ENCODE measurements at places on chromosomes 1 and 21.

GRCh38 chr1:10734962-10735544, 61.4 kb downstream of the CASZ1 start:
- no peak for DNase-seq

GRCh38 chr1:6991266-6991665, 206.0 kb downstream of the CAMTA1 start:
- DNase-seq: peak; percentile 73

- DNase-seq: no peak
Measured at GRCh38 chr21:44757731-44758130, 43.9 kb downstream of the UBE2G2 start.

- DNase-seq: no peak
Measured at GRCh38 chr1:186838380-186839040, 9.8 kb downstream of the PLA2G4A start.

DNA sequence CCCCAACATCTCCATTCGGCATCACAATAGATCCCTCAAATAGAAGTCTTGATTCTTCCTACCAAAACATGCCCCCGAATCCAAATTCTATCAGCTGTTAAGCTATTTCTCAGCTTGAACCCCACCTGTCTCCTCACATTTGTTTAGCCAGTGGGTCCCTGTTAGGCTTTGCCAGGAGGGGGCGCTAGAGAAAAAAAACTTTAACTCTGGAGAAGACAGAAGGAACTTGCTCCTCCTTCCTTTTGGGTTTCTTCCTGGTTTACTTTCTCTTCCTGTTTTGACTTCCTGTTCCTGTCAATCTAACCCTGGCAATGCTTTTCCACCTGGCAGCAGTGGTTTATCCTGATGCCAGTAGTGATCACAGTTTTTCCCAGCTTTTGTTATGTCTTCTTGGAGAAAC, 95.6 kb upstream of the KCNK1 start:
- peak; percentile 13 for DNase-seq

- no peak for DNase-seq
Measured at GRCh38 chr21:32190493-32191144, 88.2 kb downstream of the MIS18A start.

GRCh38 chr1:115924770-115925169, 51.5 kb upstream of the SLC22A15 start:
- no peak for DNase-seq

DNA sequence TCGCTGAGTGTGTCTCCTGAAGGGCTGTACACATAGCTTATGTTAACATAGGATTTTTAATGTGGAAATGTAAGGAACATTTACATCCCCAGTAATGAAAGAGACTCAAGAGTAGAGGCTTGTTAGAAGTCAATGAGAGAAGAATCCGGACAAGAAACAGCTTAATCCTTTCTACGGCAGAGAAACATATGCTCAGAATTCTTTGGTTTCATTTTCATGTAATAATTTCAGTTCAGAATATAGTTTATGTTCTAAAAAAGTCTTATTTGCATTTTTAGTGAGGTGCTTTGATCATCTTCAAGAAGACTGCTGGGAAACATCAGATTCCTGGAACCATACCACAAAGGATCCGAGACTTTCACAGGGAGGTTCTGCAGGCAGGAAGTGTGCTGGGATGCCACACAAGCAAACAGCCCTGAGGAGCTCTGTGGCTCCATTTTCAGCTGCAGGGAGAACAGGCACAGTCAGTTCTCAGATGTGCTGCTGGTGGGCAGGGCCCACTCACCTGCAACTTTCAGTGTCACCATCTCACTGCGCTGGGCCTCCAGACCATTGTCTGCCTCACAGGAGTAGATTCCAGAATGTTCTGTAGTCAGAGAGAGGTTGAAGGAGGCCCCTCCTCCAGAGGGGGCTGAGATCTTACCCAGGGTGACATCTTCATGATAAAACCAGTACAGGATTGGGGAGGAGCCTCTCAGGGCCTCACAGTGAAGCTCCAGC, 28.4 kb downstream of the FCRL5 start:
- no peak for DNase-seq

GRCh38 chr1:110255392-110255787, 45.3 kb downstream of the KCNC4 start:
- no peak for DNase-seq

- DNase-seq: peak; percentile 97
Measured at GRCh38 chr1:42940851-42941639, 17.6 kb downstream of the SLC2A1 start.

DNA sequence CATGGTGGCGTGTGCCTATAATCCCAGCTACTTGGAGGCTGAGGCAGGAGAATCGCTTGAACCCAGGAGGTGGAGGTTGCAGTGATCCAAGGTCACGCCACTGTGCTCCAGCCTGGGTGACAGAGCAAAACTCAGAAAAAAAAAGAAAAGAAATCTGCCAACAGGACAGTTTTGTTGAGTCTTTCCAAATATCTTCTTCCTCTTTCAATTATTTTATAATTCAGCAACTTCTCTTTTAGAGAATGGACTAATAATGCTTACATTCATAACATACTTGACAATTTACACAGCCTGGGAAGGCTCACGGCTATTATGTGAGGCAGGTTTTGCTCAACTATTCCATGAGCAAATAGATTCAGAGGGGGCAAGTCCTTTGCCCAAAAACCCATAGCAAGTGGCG, 18.1 kb downstream of the CNR2 start:
- no peak for DNase-seq

DNA sequence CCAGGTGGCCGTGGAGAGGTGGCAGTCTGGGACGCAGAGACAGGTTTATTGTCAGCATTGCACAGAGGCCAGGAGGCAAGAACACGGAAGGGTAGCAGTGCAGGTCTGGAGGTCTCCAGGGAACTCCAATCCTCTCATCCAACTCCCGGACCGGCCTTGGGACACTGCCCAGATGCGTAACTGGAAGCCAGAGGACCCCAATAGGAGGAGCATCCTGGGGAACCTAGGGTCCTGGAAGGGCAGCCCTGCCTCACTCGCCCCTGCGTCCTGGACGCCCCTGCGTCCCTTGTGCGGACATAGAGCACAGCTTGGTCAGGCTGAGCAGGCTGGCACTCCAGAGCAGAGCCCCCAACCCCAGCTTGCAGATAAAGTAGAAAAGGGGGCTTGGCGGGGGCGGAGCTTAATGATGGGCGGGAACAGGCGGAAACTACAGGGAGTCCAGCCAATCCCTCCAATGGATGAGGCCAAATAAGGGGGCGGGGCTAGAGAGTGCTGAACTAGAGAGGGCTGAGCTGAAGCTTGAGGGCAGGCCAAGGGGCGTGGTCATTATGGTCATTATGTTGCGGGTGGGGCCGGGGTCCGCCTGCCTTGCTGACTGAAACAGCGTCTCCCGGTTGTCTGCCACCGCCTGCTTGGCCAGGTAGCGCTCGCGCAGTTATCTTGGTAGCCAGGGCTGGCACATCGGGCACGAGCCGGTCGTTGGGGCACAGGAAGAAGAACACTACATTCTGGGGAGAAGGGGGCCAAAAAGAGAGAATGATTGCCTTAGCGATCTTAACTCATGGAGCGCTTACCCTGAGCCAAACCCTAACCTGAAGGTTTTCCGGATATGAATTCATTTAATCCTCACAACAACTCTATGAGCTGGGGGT, 3.7 kb upstream of the ARHGEF19 start:
- peak; percentile 88 for DNase-seq

- DNase-seq: no peak
Measured at GRCh38 chr1:162753001-162753658, 37.4 kb upstream of the HSD17B7 start.

DNA sequence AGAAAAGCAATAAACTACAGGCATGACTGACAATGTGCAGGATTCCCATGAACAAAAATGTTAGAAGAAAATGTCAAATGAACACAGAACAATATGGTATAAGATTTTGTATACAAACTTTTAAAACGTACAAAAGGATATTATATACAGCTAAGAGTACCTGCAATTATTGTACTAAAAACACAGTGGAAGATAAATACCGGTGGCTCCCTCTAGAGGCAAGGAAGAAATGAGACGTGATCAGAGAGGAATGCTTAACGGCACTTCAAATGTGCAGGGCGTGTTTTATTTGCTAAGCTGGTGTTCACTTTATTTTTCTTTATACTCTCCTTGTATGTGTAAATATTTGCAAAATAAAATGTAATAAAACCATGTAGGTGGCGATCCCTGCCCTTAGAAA, 191.8 kb upstream of the SAMSN1 start:
- DNase-seq: peak; percentile 59

DNA sequence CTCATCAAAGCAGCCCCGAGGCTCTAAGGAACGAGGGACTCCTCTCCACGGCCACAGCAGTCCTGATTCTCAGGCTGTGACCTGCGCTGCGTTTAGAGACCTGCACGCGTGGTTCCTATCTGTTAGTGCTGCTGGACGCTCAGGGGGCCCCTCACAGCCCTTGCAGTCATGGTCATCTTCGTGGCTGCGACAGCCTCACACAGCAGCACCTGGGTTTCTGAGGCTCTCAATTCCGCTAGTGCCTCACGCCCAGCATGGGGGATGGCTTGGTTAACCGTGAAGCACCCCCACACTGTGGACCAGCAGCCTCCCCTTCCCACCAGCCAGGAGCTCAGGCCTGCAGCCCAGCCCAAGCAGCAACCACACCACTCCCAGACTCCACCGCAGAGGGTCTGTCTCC, 7.8 kb downstream of the MORN1 start:
- DNase-seq: no peak

- DNase-seq: no peak
Measured at GRCh38 chr1:226661271-226661670, 77.8 kb downstream of the ITPKB start.

- DNase-seq: no peak
Measured at GRCh38 chr1:226309398-226310244, 657 bp upstream of the LIN9 start.

GRCh38 chr1:172723251-172723650, 64.3 kb downstream of the FASLG start:
- DNase-seq: peak; percentile 38

- DNase-seq: no peak
Measured at GRCh38 chr1:175390081-175390481, 197.5 kb upstream of the KIAA0040 start.

DNA sequence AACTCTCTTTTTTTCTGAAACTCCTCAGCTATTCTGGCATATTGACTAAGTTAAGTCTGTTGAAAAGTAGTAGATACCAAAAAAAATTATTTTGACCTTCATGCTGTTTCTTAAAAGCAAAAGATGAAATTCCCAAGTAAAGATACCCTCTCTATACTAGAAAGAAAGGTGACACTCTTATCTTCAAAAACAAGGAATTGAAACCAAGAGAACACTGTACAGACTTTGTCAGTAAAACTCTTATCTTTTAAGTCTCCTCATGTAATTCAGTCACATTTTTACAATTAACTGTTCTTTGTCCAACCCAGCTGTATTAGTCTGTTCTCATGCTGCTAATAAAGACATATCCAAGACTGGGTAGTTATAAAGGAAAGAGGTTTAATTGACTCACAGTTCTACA, 496.2 kb downstream of the LTN1 start:
- DNase-seq: no peak

DNA sequence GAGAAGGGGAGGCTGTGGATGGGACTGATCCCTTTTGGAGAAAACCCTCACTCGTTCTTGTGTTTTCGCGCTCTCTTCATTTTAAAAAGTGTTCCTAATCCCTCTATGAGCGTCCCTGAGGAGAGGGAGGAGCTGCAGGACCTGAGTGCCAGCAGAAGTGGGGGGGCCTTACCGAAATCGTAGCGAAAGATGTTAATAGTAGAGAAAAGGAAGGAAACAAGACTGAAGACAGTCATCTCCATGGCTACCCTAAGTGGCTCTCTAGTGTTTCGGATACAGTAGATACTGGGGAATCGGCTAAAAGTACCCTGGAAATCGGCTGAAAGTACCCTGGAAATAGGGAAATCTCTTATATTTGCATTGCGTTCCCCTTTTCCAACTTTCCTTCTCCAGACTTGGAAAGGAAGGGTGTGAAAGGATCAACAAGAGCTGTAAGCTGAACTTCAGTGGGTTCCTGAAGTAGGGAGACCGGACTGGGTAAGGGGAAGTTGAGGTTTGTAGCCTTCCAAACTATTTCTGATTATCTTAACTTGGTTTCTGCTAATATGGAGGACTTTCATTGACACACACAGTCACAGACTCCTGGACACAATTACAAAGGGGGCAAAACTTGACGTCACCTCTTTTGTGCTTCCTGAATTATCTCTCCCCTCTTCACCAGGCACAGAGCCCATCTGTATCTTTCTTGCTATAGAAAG, 486 bp upstream of the DSTYK start:
- no peak for DNase-seq

GRCh38 chr1:234879147-234880080, 249.2 kb downstream of the TOMM20 start:
- no peak for DNase-seq

GRCh38 chr1:32336963-32337675, 1.1 kb upstream of the MARCKSL1 start:
- DNase-seq: no peak

DNA sequence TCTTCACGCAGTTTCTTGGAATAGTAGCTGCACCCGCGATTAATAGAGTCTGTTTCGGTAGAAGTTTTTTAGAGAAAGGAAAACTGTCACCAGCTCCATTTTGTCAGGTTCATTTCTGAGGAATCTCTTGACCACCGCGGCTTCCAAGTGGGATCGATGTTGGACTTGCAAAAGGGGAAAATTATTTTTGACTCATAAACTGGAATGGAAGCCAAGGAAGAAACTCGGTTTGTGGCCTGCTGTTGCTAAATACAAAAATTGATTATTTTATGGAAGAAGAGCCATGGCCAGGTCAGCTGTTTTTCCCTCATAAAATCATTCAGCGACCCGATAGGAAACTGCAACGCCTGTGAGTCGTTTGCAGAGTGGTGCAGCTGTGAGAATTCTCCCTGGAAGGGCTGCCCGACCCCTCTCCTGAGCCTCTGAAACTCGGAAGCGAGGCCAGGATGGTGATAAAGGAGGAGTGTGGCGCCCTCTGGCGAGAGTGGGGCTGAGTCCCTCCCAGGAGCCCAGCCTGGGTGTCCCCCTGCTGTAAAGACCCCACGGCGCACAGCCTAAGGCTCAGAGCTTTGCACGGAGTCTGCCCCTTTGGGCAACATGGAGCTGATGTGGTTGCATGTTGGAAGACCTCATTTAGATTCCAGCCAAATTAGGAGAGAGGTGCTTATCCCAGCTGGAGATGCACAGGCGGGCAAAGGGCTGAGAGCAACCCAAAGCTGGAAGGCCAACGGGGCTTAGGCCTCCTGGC, 83.6 kb upstream of the SLC25A33 start:
- DNase-seq: peak; percentile 59

DNA sequence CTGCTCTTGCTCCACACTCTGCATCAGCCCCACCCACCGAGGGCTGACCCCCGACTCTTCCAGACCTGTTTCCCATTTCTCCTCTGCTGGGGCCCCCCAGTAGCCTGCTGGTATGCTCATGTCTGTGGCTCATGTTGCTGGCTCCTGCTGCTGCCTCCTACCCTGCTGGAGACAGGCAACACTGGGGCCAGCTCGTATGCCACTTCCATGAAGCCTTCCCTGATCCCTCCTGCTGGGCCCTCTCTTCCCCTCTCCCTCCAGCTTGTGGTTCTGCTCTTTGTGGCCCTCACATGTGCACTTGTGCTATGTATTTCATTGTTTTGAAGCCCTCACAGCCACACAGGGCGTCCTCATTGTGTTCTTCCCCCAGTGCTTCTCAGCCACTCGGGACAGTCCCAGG, 40.5 kb downstream of the CNN3 start:
- no peak for DNase-seq

GRCh38 chr1:19405195-19405760, 80.1 kb downstream of the CAPZB start:
- no peak for DNase-seq

Data from astrocyte of the spinal cord (primary cell).